ENCODE measurements at places on chromosomes 16 and 17.

DNA sequence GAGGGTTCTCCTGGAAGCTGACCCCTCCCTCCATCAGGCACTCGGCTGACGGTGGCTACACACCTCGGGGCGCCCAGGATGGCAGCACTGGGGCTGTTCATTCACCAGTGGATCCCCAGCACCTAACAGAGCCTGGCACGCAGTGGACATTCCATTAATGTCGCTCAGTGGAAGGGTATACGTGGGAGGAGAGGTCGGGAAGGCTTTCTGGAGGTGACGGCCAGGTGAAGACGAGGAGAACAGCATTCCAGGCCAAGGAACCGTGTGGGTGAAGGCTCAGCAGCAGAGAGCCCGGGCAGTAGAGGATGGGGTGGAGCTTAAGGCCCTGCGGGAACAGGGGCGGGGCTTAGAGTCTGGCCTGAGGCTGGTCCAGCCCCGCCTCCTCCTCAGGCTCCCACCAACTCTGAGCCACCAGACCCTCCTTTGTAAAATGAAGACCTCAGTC, 2.5 kb upstream of the HS3ST6 start:
- DNase-seq: no peak

GRCh38 chr17:68775318-68775717, 174.2 kb upstream of the FAM20A start:
- no peak for DNase-seq

DNA sequence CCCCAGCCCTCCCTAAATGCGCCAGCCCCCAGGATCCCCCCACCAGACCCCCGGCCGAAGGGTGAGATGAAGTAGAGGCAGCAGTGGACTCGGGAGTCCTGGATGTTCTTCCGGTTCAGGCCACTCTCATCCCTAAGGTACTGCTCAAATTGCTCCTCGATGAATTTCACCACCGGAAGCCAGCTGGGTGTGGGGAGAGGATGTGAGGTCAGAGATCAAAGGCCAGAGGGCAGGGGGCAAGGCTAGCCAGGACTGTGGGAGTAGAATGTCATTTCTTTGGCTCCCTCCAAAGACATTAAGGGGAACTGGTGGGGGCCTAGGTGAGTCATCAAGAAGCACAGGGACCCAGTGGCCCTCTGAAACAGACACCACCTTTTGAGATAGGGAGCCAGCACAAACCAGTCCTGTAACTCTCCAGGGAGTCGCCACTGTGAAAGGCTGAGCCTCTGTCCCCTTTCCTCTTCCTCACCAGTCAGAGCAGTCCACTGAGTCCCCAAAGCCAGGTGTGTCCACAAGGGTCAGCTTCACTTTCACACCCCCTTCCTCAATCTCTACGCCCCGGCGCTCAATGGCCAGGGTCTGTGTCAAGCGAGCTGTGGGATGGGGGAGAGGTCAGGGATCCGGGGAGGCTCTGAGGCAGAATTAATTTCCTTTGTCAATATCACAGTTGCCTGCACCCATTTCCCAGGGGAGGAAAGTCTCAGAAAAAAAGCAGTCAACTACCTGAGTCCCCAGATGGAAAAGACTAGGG, 895 bp downstream of the SEPTIN1 start:
- no peak for DNase-seq

- no peak for DNase-seq
Observed at GRCh38 chr17:77316191-77316641, 175.4 kb downstream of the SEC14L1 start.

DNA sequence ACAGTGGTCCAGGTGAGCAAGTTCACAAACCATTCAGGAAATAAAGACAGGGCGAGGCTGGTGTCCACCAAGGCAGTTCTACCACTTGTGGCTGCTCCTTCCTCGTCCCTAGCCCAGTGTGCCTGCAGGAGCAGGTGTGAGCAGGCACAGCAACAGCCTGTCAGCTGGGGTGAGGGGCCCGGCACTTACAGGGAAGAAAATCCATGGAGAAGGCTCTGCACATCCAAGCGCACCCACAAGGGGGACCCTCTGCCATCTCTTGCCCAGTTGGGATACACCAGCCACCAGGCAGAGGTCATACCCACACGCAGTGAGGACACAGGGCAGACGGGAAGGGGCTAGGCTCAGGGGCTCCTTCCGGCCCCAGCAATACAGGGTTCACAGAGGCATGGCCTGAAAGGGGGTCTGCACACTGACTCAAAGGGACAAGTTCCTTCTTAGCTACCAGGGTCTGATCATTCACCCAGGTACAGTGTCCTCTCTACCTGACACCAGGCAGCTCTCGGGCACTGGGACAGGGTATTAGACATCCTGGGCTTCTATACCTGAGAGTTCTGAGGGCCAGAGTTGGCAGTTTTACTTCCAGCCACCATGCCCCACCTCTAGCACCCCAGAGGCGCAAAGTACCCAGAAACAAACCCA, 27.0 kb downstream of the CDIP1 start:
- no peak for DNase-seq

GRCh38 chr17:43475494-43476089, 8.2 kb upstream of the DHX8 start:
- DNase-seq: no peak

DNA sequence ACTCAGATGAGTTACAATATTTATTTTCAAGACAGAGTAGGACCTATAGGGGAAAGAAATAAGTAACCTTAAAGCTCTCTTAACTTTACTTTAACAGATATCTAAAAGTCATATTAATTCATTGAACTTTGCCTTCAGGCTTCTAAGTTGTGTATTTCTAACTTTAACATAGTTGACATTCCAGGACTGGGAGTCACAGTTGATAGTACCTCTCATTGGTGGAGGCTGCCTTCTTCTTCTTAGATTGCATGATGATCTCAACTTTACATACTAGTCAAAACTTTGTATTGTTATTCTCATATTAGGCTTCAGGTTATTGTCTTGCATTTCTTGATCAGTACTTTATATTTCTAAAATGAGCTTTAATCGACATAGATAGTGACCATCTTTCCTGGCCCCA, 350.1 kb upstream of the KIF2B start:
- no peak for DNase-seq

DNA sequence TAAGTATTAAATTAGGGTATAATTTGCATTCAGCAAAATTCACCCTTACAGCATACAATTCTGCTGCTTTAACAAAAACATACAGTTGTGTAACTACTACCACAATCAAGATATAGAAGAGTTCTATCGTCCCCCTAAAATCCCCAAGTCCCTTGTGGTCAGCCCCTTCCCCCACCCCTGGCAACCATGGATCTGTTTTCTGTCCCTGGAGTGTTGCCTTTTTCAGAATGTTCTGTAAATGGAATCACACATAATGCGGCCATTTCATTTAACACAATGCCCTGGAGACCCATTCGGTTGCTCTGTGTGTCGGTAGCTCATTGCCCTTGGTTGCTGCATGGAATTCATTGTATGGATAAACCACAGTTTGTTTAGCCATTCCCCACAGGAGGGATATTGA, 190.2 kb downstream of the IRX5 start:
- DNase-seq: no peak

DNA sequence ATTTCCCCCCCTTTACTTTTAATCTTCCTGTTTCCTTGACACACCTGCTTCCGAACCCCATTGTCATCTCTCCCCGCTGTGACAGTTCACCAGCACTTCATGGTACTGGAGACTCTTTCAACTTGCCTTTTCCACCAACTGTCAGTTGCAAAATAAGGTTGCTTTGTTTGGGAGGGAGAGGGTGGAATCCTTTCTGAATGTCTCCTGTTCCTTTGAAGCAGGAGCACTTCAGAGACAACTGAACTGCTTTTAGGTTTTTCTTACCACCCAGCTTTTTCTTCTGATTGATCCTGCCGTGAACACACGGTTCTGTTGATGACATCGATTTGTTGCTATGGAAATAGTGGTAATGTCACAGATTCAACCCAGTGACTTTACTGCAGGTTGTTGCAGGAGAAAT, 42.0 kb downstream of the RPA1 start:
- no peak for DNase-seq

DNA sequence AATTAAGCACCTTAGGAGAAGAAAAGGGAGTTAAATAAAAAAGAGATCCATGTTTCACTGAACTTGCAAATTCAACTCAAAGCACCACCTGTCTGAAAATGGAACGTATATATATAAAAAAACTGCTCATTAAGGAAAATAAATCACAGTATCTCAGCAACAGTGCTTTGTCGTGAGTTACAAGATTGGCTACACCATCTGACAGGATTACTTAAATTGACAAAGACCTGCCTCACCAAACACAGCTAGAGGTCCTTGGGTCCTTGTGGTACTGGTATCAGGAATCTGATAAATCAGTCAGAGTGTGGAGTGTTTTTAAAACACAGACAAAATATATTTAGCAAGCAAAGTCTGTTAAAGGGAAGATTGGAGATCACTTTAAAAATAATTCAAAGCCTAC, 63.9 kb downstream of the KANSL1 start:
- DNase-seq: no peak

DNA sequence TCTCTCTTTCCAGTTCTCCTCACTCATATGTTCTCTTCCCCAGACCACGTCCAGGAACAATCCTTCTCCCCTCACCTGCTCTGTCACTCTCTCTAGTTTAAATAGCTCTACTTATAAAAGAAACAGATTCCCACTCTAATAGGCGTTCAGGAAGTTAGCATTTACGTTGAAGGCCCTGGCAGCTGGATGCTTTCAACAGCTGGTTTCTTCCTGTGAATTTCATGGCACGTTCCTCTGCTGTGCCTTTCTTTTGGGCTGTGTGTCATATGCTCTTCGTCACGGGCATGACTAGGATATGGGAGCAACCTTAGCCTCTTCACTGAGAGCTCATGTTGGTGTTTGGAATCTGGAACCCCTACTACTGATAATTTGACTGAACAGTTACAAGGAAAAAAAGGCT, 73.2 kb downstream of the ZNF18 start:
- DNase-seq: no peak

GRCh38 chr17:76700270-76700616, 10.5 kb downstream of the MXRA7 start:
- DNase-seq: no peak

DNA sequence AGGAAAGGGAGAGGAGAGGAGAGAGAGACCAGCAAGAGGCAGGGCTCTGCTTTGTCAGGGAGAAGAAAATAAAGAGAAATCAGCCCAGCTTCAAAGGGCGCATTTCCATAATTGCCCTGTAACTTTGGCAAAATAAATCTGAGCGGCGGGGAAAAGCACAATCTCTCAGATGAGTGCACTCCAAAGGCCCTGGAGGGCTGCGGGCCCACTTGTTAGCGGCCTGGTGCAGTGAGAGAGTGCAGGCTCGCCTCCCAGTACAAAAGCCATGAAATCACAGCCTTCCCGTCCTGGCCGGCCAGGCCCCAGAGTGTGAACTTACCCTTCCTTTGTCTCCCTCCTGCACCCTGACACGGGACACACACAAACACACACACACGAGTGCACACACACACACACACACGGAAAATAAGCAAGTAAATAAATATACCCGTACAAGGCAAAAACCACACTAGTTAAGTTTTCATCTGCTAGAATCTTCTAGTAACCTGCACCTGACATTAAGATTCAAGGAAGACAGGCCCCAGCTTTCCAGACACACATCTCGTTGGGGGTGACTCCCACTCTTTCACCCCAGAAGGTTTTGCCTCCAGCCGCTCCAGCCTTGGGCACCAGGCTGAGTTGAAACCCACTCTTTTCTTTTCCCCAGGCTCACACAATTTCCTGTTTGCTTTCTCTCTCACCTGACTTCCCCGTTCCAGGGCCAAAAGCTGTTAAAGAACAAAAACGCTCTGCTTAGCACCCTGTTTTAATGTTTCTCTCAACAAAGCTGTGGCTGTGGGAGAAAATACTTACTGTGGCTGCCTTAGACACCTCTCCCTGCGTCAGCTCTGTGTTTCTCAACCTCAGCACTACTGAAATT, 8.5 kb downstream of the IRX3 start:
- no peak for DNase-seq

GRCh38 chr16:79703066-79703465, 102.5 kb upstream of the MAF start:
- no peak for DNase-seq

DNA sequence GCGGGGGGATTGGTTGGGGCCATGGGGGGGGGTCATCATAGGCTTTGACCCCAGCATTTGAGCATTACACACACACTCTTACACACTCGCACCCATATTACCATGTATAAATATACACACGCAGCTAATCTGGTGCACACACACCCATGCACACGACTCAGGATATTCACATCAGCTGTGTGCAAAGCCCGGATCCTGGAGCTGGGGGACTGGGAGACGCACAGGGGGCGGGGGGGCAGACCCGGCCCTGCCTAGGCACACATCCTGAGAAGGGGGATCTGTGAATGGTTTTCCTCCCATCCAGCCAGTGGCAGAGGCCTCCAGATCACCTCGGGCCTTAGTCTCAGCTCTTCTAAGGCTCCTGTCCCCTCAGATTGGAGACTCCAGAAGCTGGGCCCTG, 5.6 kb downstream of the ASGR2 start:
- DNase-seq: no peak

DNA sequence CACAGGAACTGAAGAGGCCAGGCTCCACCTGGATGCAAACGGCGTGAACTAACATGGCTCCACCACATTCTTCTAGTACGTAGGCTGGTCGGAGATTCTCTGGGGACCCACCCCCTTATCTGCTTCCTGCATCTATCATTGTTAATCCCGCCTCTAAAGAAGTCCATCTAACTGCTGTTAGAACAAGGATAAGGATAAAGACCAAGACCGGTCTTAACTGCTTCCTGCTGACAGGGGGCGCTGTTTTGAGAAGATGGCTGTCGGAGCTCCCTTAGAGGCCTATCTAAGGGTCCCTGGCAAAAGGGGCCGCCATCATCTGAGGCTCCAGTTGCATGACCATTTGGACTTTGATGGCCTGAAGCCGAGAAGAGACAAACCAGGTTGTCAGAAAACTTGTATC, 25.8 kb upstream of the TNFSF12 start:
- DNase-seq: no peak

DNA sequence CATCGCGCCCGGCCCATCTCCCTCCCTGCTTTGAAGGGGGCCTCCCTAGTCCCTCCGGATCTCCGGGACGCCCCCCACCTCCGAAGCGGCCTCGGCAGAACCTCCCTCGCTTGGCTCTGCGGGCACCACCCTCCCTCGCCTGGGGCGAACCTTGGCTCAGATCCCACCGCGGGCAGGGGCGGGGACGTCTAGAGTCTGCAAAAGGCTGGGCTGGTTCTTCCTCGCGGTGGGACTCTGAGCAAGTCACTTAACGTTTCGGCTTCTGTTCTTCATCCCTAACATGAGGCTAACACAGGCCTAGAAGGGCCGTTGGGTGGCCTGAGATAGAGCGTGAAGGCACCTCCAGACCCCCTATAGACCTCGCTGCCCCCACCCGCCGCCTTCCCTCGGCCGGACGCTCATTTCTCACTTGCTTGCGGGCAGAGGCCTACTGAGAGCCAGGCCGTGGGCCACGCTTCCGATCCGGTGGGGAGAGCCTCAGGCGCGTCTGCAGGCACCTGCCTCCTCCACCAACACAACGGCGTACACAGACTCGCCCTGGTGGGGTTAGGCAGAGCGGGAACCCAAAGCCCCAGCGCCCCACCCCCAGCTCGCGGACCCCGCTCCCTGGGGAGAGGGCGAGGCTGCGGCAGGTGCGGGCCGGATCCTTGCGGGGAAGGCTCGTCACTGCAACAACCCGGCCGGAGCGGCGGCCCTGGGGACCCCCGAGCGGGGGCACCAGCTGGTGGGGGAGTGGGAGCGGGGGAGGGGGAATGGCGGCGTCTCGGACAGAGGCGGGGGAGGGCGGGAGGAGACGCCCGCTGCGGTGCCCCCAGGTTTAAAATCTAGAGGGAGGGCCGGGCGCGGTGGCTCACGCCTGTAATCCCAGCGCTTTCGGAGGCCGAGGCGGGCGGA, 5.4 kb downstream of the MYO1C start:
- no peak for DNase-seq

All from cerebellar nuclear complex (tissue), 1 donor.